ENCODE measurements at places on chromosomes 5 and 9.

- no peak for DNase-seq
These were observed 2.8 kb downstream of the PURA start for GRCh38 chr5:140116716-140117115.

DNA sequence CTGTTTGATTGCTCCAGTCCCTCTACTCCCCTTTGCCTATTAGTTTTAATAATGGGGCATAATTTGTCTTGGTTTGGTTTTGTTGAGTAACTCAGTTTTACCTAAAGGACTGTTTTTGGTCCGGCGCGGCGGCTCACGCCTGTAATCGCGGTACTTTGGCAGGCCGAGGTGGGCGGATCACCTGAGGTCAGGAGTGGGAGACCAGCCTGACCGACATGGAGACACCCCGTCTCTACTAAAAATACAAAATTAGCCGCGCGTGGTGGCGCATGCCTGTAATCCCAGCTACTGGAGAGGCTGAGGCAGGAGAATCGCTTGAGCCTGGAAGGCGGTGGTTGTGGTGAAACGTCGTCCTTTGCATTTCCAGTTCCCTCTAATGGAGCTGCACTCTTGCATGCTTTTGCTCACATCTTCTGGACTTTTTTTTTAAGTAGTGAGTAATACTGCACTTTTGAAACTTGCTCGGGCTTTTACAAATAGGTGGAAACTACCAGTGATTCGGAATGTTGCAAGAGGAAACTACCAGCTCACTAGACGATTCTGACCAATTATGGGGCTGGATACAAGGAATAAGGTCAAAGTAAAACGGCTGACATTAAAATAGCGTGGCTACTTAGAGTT is 721 bp upstream of the MAML1 start:
- no peak for DNase-seq

- no peak for DNase-seq
These were observed 29.6 kb upstream of the CXCL14 start for GRCh38 chr5:135608361-135608760.

GRCh38 chr9:114096041-114096511 is 3.0 kb downstream of the KIF12 start:
- DNase-seq, result no peak

GRCh38 chr5:73119451-73120157 is 771 bp upstream of the TMEM171 start:
- DNase-seq, result no peak

DNA sequence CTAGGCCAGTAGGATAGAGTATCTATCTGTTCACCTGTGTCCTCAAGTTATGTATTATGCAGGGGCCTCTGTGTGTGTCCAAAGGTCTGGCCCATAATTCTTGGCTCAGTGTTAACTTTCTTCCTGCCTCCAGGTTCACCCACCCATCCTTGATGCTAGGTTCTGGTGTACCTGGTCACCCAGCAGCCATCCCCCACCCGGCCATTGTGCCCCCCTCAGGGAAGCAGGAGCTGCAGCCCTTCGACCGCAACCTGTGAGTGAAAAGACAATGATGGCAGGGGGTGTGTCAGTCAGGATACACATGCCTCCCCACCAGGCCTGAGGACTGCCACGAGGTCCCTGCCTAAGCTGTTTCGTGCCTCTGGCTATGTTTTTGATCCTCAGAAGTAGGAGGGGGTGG is 27.6 kb downstream of the TCF7 start:
- no peak for DNase-seq

- DNase-seq, result peak; percentile 63
These were observed at the start of gene UBTD2 for GRCh38 chr5:172283020-172283861. Gene UBTD2 (minus strand): TSS chr5:172283764. CDS start chr5:172283665, 99 bp downstream.

DNA sequence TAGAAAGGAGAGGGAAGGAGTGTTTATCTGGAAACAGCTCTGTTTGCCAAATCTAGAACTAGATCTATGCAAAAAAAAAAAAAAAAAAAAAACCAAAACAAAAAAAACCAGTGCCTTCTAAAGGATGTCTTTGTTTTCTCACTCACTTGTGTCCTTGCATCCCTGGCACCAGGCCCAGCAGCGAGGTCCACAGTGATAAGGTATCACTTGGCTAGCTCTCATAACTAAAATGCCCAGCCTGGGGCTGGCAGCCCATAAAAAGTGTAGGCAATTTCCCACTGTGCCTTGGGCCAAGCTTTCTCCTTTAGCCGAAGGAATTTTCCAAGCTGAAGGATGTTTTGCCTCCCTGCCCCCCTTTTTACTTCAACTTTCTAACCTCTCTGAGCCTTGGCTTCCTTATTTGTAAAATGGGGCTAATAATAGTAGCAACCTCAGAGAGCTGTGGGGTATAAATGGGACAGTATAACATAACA is 20.8 kb downstream of the RGS3 start:
- no peak for DNase-seq

DNA sequence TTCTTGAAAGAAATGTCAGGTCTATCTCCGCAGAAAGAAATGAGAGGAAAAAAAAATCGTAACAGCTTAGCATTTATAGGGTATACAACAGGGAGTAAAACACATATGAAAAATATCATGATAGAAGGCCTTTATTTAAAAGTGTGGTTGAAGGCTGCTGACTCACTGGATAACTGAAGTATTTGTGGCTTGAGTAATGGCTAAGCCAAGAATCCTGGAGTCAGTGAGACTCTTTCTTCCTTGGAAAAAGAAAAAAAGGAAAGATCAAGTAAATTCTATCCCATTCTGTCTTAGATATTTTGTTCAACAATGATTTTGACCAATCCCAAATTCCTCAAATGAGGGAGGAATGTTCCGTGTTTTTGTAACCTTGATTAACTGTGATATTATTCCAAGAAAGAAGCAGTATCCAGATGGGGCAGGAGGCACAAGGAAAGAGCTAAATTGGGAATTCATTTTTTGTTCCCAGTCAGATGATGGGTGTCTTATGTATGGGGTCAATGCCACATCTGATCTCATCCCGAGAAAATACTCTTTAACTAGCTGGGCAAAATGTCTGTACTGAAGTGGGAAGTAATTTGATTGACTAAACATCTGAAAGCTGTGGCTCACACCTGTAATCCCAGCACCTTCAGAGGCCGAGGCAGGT is 64.3 kb upstream of the MYO10 start:
- DNase-seq, result no peak

DNA sequence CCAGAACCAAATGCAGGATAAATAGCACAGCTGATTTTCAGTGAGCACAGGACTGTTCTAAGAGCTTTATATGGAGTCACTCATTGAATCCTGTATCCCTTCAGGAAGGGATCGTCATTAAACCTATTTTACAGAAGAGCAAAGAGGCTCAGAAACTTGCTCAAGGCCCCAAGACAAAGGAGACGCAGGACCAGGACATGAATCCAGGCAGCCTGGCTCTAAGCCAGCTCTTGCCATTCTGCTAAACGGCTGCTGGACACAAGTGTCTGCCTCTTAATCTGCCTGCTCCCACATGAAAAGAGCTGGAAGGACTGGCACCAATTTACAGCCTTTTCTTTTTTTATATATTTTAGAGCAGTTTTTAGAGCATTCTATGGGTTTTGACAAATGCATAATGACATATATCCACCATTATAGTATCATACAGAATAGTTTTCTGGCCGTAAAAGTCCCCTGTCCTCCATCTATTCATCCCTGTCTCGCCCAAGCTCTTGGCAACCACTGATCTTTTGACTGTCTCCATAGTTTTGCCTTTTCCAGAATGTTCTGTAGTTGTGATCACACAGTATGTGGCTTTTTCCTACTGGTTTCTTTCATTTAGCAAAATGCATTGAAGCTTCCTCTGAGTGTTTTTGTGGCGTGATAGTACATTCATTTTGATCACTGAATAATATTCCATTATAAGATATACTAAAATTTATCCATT is 37.5 kb downstream of the RETREG1 start:
- DNase-seq, result no peak

- DNase-seq, result no peak
These were observed 10.5 kb downstream of the LPAR1 start for GRCh38 chr9:111027798-111028197.

GRCh38 chr5:59785676-59786333 is 107.7 kb downstream of the PDE4D start:
- DNase-seq, result no peak

- DNase-seq, result no peak
These were observed 11.3 kb upstream of the RCL1 start for GRCh38 chr9:4781408-4781807.

- no peak for DNase-seq
These were observed 55.4 kb upstream of the PPARGC1B start for GRCh38 chr5:149674686-149675085.

- no peak for DNase-seq
These were observed 10.7 kb upstream of the STK32A start for GRCh38 chr5:147223948-147224791.

DNA sequence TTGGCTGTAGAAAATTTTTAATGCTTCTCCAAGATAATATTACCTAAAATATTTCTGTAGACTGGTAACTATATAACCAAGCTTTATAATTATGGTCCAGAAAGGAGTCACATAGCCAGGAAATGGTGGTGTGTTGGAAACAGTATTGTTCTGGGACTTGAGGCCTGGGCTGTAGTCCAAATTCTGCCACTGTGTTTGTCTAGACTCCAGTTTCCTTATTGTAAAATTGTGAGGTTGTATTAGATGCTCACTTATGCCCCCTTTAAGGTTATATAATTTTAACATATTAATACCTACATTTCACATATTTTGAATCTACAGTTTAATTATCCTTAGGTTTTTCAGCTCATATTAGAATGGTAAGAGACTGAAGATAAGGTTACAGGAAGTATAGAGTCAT is 42.4 kb downstream of the STX17 start:
- DNase-seq, result no peak

- no peak for DNase-seq
These were observed 23.8 kb downstream of the RETREG1 start for GRCh38 chr5:16593013-16593412.

DNA sequence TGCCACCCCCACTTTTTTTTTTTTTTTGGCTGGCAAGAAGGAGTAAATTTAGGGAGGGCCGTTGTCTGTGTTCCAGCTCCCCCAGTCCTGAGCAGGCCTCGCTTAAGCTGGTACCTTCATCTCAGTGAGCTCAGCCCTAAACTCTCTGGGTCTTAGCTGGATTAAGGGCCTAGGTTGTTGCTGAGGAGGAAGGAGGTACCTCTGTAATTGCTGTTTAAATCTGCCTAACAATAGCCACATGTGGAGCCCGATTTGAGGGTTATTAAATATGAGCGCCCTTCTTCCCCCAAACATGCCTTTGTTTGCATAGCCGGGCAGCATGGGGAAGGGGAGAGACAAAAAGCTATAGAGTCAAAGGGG is 179.0 kb upstream of the PITX1 start:
- no peak for DNase-seq

GRCh38 chr9:114905170-114905940 is 25.0 kb downstream of the TNFSF8 start:
- no peak for DNase-seq

DNA sequence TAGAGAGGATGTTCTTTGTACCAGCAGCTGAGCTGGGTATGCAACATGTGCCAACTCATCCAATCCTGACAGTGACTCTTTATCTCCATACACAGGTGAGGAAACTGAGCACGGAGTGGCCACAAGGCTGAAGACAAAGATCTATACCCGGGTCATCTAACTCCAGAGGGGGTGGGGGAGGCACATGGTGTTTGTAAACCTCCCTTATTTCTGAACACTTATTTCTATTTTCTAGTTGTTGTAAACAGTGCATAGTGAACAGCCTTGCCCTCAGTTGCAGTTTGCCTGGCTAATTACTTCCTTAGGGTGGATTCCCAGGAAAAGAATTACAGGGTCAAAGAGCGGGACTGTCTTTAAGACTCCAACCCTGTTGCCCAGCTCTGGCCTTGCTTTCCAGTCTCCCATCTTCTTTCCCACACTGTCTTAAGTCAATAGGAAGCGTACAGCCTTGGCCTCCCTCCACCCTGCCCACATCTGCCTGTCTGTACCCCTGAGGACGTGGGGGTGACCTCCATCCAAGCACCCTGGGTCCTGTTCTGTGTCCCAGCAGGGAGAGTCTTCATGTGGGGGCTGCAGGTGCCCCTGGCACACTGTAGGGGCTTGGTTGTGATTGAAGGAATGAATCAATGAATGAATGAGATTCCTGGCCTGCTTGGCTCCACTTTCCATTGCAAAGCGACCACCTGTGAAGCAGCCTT is 13.2 kb upstream of the FIBCD1 start:
- DNase-seq, result no peak

- DNase-seq, result no peak
These were observed 682.3 kb downstream of the BRINP1 start for GRCh38 chr9:118686959-118687358.

DNA sequence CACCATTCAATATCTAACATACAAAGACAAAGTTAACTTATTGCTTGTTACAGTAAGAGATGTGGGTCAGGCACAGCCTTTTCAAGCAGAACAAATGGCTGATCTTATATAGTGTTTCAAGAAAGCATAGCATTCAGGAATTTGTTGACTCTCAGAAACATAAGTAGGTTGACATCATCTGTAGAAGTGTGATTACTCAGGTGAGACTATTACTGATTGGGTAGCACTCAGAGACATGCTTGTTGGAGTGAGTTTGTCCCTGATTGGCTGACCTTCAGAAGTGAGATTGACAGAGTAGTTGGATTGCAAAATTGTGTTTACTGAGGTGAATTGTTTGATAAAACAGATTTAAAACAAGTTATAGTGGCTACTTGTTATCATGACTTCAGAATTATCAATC is 30.7 kb upstream of the TNPO1 start:
- DNase-seq, result no peak

DNA sequence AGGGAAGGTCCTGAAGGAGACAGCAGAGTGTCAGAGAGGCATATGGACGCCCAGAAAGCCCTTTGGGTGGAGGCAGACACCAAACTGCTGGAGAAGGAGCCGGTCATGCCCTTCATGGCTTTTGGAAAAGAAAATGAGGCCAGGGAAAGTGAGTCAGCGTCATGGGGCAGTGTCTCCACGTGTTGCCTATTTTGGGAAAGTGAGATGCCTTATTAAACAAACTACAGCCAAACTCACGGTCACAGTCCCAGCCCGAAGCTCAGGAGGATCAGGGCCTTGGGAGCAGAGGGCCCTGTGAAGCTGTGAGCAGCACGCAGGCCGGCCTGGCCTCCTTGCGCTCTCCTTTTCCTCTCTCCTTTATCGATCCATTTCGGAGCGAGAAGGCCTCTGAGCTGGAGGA is 25.0 kb downstream of the RGS3 start:
- DNase-seq, result no peak

GRCh38 chr5:76787237-76787636 is 31.6 kb upstream of the F2RL1 start:
- no peak for DNase-seq

- DNase-seq, result no peak
These were observed 86.1 kb downstream of the CWC27 start for GRCh38 chr5:64854855-64855254.

- no peak for DNase-seq
These were observed 648.0 kb downstream of the IRX1 start for GRCh38 chr5:4243479-4244264.

GRCh38 chr9:137127301-137128157 is 11.4 kb upstream of the GRIN1 start:
- no peak for DNase-seq

- DNase-seq, result no peak
These were observed 11.5 kb upstream of the ALDH1B1 start for GRCh38 chr9:38380872-38381534.

- DNase-seq, result no peak
These were observed 471.8 kb downstream of the BNC2 start for GRCh38 chr9:16398691-16399090.

Data from stimulated activated CD8-positive, alpha-beta memory T cell treated with anti-CD3 and anti-CD28 coated beads, Interleukin-15, amount 100 ng/mL, for 4 hours (primary cell).